Karpas-422 (cell line): ENCODE measurements at places on chromosomes 7 and 10. TPM values are rescaled to one million over a fixed set of nuclear protein-coding genes. Genes with fewer than 3 reads are reported as not detected.

IKZF5 gene
- total RNA-seq: 5.4 and 14.8 TPM in 2 replicates

DNA sequence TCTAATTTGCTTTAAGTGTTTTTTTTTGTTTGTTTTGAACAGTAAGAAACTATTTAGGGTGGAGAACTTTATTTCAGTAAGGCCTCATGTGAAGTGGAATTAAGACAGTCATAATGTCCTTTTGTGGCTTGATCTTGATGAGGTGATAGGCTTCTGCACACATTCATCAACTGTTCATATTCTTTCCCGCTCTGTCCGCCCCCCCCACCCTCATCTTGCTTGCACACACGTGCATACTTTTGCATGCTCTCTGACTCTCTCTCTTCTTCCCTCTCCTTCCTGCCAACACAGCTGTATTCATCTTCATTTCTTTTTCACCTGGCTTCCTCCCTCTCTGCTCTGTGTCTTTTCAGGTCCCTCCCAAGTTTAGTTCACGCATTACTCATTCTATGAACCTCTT, 429.6 kb downstream of the AUTS2 start:
- no peaks in the 10 kb centered on the region for H3K36me3 ChIP-seq
- no peak overlapping the region for H3K27ac ChIP-seq
- DNase-seq: no peak
- peaks cover 17% of the 10 kb centered on the region for H3K4me1 ChIP-seq

NRCAM gene
- 0.18 TPM in 1 of 2 replicates, not detected in the other for total RNA-seq

VSTM4 gene
- not detected in 2 replicates for total RNA-seq

GRCh38 chr10:133069033-133069525, 18.6 kb upstream of the ADGRA1 start:
- H3K4me1 ChIP-seq: no peaks in the 10 kb centered on the region
- H3K27me3 ChIP-seq: no peaks in the 10 kb centered on the region
- no peaks in the 10 kb centered on the region for H3K36me3 ChIP-seq

- no peaks in the 10 kb centered on the region for H3K27me3 ChIP-seq
- H3K4me3 ChIP-seq: no peak overlapping the region
- peaks cover 5% of the 10 kb centered on the region for H3K4me1 ChIP-seq
- H3K27ac ChIP-seq: no peak overlapping the region
- no peak for DNase-seq
- no peaks in the 10 kb centered on the region for H3K36me3 ChIP-seq
Measured at GRCh38 chr10:102433619-102434046, 1.3 kb upstream of the CUEDC2 start.

GRCh38 chr7:98956469-98956868, 78.1 kb downstream of the TRRAP start:
- H3K27ac ChIP-seq: no peak overlapping the region
- H3K4me1 ChIP-seq: no peaks in the 10 kb centered on the region
- no peaks in the 10 kb centered on the region for H3K27me3 ChIP-seq
- peaks cover 47% of the 10 kb centered on the region for H3K36me3 ChIP-seq
- H3K4me3 ChIP-seq: no peak overlapping the region

DNA sequence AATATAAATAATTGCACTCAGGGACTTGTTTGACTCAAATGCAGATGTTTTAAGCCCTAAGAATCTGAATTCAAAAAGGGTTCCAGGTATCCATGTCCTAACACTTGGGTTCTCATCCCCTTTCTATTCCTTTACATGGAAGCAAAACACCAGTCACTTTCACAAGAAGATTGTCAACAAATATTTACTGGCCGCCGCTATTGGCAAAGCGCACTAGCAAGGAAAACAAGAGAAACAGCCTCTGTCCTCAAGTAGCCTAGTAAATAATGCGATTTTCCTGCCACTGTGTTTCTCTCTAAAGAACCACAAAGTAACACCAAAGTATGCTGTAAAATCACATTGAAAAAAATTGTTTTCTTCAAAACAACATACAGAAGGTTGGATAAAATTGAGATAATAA, 66.7 kb upstream of the EZH2 start:
- 0 out of 2 replicates have a peak, but pooled peaks cover 2% of the 10 kb centered on the region for H3K27me3 ChIP-seq
- H3K4me1 ChIP-seq: no peaks in the 10 kb centered on the region
- H3K4me3 ChIP-seq: no peak overlapping the region
- DNase-seq: no peak
- no peaks in the 10 kb centered on the region for H3K36me3 ChIP-seq

DNA sequence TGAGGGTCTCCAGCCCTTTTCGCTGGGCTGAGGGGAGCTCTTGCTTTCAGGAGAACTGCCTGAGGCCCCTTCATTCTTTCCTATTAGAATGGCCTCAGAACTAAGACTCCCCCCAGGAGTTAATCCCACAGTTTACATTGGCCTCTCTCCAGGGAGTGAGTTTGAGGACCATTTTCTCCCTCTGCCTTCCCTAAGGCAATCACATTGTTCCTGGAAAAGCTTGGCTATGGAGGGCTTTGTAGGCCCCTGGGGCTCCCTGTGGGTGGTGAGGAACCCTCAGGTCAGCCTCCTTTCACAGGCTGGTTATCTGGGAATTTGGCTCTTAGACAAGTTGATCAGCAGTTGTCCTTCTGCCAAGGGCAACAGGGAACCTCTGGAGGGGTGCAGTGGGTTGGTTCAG, 343.7 kb downstream of the RPS24 start:
- no peaks in the 10 kb centered on the region for H3K4me1 ChIP-seq
- H3K4me3 ChIP-seq: no peak overlapping the region

KNDC1 gene
- total RNA-seq: not detected in 2 replicates

PKD2L1 gene
- total RNA-seq: 0.07 and 0.25 TPM in 2 replicates

DNA sequence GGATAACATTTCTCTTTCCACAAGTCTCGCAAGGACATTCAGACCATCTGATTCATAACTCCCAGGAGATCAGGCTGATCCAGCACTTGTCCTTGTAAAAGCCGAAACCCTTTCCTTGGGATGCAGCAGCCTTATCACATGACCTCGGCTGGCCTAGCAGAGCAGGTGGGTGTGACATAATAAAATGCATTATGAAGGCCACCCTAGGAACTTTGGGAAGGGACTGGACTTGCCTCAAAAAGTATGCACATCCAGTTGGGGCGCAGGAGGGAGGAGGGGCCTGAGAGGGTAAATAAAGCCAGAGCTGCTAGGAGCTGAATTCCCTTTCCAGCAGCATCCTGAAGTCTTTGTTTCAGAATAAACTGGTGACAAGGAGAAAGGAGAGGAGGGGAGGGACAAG, 260.8 kb downstream of the SNX13 start:
- no peaks in the 10 kb centered on the region for H3K27me3 ChIP-seq
- H3K4me3 ChIP-seq: no peak overlapping the region
- no peaks in the 10 kb centered on the region for H3K36me3 ChIP-seq
- no peak for DNase-seq
- H3K27ac ChIP-seq: no peak overlapping the region

DNA sequence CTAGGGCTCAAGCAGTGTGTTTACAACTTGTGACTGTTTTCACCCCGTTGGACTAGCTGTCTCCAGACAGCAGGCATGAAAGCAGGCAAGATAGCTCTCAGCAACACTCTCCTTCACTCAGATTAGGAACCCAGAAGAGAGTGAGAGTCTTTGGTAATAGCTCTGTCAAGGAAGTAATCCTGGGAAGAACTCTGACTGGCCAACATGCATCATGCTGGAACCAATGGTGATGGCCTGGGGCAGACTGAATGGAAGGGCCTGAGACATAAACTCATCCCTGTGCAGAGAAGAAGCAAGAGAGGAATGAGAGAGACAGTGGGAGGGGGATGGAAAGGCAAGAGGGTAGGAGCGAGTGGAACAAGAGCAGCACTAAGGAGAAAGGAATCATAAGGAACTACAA, 48.9 kb downstream of the AKR1D1 start:
- no peak overlapping the region for H3K4me3 ChIP-seq
- no peak for DNase-seq
- no peak overlapping the region for H3K27ac ChIP-seq
- no peaks in the 10 kb centered on the region for H3K27me3 ChIP-seq
- no peaks in the 10 kb centered on the region for H3K36me3 ChIP-seq
- H3K4me1 ChIP-seq: peaks cover 9% of the 10 kb centered on the region

GRCh38 chr7:100485471-100485876, 1.7 kb downstream of the NYAP1 start:
- H3K36me3 ChIP-seq: no peaks in the 10 kb centered on the region
- no peak overlapping the region for H3K4me3 ChIP-seq
- peaks cover 15% of the 10 kb centered on the region for H3K4me1 ChIP-seq
- H3K27ac ChIP-seq: no peak overlapping the region
- DNase-seq: no peak

TMEM229A gene
- total RNA-seq: not detected in 2 replicates
